ENCODE measurements at places on chromosomes 4 and X. TPM values are rescaled to one million over a fixed set of nuclear protein-coding genes. Genes with fewer than 3 reads are reported as not detected.

UGT2B7 gene
- not detected for total RNA-seq

DNA sequence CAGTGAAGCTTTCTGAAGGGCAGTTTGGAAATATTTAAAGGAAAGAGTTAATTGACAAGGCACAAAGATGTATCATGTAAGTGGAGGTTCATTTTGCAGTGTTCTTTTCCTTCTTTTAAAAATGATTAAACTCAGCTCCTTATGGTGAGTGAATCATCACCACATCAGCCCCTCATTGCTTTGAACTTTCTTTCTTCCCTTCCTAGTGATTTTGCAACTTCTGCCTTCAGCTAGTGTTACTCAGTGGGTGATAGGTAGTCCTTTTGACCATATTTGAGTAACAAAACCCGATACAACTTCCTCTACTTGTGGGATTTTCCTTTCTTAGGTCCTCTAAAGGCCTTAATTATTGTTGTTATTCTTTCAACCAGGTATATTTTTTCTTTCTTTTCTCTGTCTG, 8.2 kb downstream of the ZCCHC4 start:
- no peak overlapping the region for H3K4me3 ChIP-seq
- H3K36me3 ChIP-seq = peaks cover 21% of the 10 kb centered on the region
- no peak overlapping the region for H3K27ac ChIP-seq
- no peaks in the 10 kb centered on the region for H3K27me3 ChIP-seq
- no peaks in the 10 kb centered on the region for H3K4me1 ChIP-seq

- H3K27me3 ChIP-seq = peaks cover 5% of the 10 kb centered on the region
- H3K27ac ChIP-seq = no peak overlapping the region
- H3K4me1 ChIP-seq = no peaks in the 10 kb centered on the region
- no peak overlapping the region for H3K4me3 ChIP-seq
- no peak for DNase-seq
- H3K36me3 ChIP-seq = no peaks in the 10 kb centered on the region
Measured at GRCh38 chr4:25069014-25069413, 38.3 kb upstream of the LGI2 start.

GRCh38 chr4:160510928-160511327, 1408.0 kb downstream of the RAPGEF2 start:
- DNase-seq = no peak
- H3K27ac ChIP-seq = no peak overlapping the region
- no peak overlapping the region for H3K4me3 ChIP-seq
- no peaks in the 10 kb centered on the region for H3K36me3 ChIP-seq
- H3K27me3 ChIP-seq = no peaks in the 10 kb centered on the region
- no peaks in the 10 kb centered on the region for H3K4me1 ChIP-seq

DNA sequence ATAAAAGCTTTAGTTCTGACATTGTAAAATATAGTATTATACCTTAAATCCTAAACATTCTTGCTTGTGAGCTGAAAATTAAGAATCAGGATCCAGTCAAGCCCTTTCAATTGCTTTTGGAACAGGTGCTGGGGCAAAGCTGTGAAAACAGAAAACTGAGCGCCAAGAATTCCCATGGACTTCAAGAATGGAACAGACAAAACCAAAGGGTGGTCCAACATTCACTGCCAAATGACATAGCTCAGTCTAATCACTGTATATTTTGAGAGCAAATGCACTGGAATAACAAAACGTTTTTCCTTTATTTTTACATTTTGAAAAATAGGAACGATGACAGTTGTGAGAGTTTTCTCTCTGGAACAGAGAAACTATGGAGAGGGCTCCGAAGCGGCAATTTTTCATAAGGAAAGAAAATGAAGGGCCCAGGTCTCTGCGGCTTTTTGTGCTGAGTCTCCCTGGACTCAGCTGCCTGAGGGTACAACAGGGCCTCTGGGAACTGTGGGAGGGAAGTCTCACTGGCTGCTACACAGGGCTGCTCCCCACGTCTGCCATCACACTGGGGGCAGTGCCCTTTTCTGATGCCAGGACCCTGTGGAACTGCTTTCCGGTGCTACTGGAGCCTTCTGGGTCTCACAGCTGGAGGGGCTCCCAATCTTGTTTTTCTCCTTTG, 56.0 kb upstream of the BMPR1B start:
- no peaks in the 10 kb centered on the region for H3K27me3 ChIP-seq
- no peaks in the 10 kb centered on the region for H3K36me3 ChIP-seq
- no peak for DNase-seq
- H3K4me1 ChIP-seq = no peaks in the 10 kb centered on the region

DNA sequence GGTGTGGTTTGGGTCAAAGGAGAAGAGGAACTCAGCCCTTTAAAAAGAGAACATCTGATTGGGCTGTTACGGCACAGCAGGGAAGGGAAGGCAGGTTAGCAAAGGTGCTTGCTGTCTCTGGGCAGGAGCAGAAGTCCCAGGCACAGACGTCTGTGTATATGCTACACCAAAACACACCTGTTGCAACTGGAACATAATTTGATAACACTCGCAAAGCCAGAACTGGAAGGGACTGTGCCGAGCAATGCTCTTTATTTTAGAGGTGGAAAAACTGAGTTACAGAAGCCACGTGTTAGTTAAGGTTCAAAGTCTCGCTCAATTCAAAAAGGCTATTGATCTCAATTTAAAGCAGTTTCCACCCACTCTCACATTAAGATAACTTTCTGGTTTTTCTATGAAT, 2.2 kb upstream of the FAM114A1 start:
- H3K4me3 ChIP-seq = no peak overlapping the region
- H3K4me1 ChIP-seq = peaks cover 17% of the 10 kb centered on the region
- DNase-seq = no peak
- no peaks in the 10 kb centered on the region for H3K27me3 ChIP-seq
- H3K27ac ChIP-seq = no peak overlapping the region

DNA sequence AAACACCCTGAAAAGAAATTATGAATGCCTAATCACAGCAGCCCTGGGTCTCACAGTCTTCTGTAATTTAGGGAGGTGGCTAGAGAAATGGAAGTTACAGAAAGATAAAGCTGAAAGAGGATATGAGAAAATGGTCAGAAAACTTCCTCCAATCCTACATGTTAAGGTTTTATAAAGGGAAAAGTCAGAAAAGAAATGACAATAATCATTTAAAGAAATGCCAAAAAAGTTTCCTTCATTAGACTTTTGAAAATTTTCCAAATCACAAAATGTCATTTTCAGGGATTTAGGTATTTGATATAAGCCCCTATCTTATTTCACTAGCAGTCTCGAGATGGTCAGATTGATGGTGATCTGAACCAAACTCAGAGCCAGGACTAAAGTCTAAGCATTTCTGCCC, 276.2 kb downstream of the CHIC1 start:
- no peaks in the 10 kb centered on the region for H3K36me3 ChIP-seq
- DNase-seq = no peak
- H3K4me3 ChIP-seq = no peak overlapping the region

GRCh38 chr4:16739997-16740624, 158.3 kb downstream of the LDB2 start:
- H3K4me1 ChIP-seq = no peaks in the 10 kb centered on the region
- no peaks in the 10 kb centered on the region for H3K36me3 ChIP-seq
- no peak for DNase-seq
- no peaks in the 10 kb centered on the region for H3K27me3 ChIP-seq

GRCh38 chr4:140659943-140660700, 91.4 kb upstream of the UCP1 start:
- no peaks in the 10 kb centered on the region for H3K27me3 ChIP-seq
- DNase-seq = no peak
- no peak overlapping the region for H3K27ac ChIP-seq
- no peaks in the 10 kb centered on the region for H3K4me1 ChIP-seq

- peaks cover 3% of the 10 kb centered on the region for H3K27me3 ChIP-seq
- no peaks in the 10 kb centered on the region for H3K4me1 ChIP-seq
- no peak for DNase-seq
Measured at GRCh38 chrX:133045986-133046385, 50.9 kb downstream of the USP26 start.

DNA sequence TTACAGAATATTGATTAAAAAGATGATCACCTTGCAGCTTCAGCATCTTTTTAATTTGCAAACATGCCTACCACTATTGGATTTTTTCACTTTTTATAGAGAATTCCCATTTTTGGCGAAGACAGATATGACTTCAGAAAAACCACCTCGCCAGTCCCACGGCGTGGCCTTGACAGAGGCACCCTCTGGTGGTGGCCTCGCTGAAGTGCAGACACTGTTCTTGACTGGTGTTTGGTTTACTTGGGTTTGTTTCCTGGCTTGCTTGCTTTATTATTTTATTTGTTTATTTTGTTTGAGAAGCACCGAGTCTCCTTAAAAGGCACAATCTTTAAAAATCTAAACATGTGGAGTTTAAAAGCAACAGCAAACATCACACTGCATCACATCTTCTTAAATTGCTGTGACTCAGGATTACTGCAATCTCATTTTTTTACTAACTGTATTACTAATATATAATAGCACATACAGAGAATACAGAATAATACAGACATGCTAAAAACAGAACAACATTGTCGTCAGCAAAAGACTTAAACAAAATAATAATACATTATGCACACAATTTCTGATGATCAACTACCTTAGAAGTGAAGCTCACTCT, 13.1 kb upstream of the AMTN start:
- no peaks in the 10 kb centered on the region for H3K36me3 ChIP-seq
- H3K4me3 ChIP-seq = no peak overlapping the region
- peak; percentile 39 for DNase-seq
- no peak overlapping the region for H3K27ac ChIP-seq
- no peaks in the 10 kb centered on the region for H3K4me1 ChIP-seq

GRCh38 chr4:95059663-95060062, 301.9 kb downstream of the BMPR1B start:
- no peaks in the 10 kb centered on the region for H3K36me3 ChIP-seq
- H3K4me3 ChIP-seq = no peak overlapping the region
- H3K27me3 ChIP-seq = no peaks in the 10 kb centered on the region

DNA sequence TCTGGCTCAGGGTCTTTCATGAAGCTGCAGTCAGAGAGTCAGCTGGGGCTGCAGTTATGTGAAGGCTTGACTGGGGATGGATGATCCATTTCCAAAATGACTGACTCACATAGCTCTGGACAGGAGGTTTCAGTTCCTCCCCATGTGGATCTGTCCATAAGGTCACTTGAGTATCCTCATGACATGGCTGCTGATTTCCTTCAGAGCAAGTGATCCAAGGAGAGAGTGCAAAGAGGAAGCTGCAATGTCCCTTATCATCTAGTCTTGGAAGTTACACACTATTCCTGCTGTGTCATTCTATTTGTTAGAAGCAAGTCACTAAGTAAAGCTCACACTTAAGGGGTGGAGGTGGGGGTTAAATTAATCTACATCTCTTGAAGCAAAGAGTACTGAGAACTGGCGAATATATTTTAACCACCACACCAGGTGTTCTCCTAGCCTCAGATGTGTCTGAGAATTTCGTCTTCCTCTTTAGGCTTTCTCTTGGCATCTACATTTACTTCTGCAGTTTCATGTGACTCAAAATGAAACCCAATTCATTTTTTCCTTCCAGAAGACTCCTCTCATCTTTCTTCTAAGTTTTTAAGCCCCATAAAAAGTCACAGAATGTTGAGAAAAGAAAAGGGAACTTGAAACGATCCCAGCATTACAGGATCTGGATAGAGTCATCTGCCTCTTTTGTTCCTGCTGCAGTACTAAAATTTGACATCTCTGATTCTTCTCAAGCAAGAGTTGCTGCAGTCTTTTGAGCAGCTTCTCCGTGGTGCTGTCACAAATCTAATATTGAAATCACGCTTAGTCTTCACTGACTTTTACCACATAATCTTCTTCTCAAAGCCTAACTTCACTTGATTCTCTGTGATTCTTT, 3.8 kb upstream of the GRPR start:
- no peaks in the 10 kb centered on the region for H3K27me3 ChIP-seq
- H3K4me1 ChIP-seq = peaks cover 25% of the 10 kb centered on the region
- peak; percentile 57 for DNase-seq
- no peak overlapping the region for H3K4me3 ChIP-seq
- no peaks in the 10 kb centered on the region for H3K36me3 ChIP-seq

DNA sequence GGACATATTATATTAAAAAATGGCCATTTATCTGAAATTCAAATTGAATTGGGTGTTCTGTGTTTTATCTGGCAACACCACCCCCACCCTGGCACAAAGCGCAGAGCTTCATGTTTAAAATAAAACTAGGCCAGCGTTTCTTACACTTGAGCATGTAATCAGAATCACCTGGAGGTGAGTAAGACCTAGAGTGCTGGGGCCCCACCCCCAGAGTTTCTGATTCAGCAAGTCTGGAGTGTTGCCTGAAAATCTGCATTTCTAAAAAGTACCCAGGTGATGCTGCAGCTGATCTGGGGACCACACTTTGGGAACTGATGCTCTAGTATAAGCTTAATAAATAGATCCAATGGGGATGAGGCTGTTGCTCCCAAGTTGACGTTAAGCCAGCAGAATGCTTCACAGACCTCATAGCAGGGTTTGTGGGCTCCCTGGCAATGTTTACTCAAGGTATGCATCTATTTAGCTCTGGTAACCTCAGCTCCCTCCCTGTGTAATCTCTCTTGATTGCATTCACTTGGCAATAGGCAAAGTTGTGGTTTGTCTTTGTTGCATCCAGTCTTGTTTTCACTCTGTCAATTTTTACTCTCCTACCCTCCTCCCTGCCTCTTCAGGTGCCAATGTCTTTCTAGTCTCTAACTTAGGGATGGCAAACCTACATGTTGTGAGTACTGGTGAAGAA, 99.8 kb upstream of the TEX13D start:
- no peak for DNase-seq
- H3K4me3 ChIP-seq = no peak overlapping the region
- no peak overlapping the region for H3K27ac ChIP-seq
- no peaks in the 10 kb centered on the region for H3K27me3 ChIP-seq
- H3K36me3 ChIP-seq = no peaks in the 10 kb centered on the region
- no peaks in the 10 kb centered on the region for H3K4me1 ChIP-seq

GRCh38 chrX:8192276-8192675, 21.2 kb upstream of the VCX2 start:
- H3K27ac ChIP-seq = no peak overlapping the region
- no peaks in the 10 kb centered on the region for H3K4me1 ChIP-seq
- H3K4me3 ChIP-seq = no peak overlapping the region
- H3K27me3 ChIP-seq = no peaks in the 10 kb centered on the region

GRCh38 chr4:102736636-102737549, 23.9 kb downstream of the MANBA start:
- H3K36me3 ChIP-seq = peaks cover 2% of the 10 kb centered on the region
- no peak for DNase-seq
- no peaks in the 10 kb centered on the region for H3K27me3 ChIP-seq
- H3K27ac ChIP-seq = no peak overlapping the region
- peaks cover 10% of the 10 kb centered on the region for H3K4me1 ChIP-seq
